ENCODE measurements at places on chromosomes 7 and 10. TPM values are rescaled to one million over a fixed set of nuclear protein-coding genes. Genes with fewer than 3 reads are reported as not detected.

HMX2 gene
- not detected for polyA plus RNA-seq

ZNF316 gene
- 25.9 TPM for polyA plus RNA-seq

HOXA10 gene
- polyA plus RNA-seq = 0.95 TPM

EPHA1 gene
- polyA plus RNA-seq = 8.8 TPM

GBX1 gene
- polyA plus RNA-seq = 0.82 TPM

CCDC6 gene
- polyA plus RNA-seq = 22.2 TPM

STRIP2 gene
- 5.8 TPM for polyA plus RNA-seq

ELMO1 gene
- 26.2 TPM for polyA plus RNA-seq

ZNF804B gene
- not detected for polyA plus RNA-seq

TAS2R40 gene
- not detected for polyA plus RNA-seq

GPRIN2 gene
- polyA plus RNA-seq = 0.29 TPM

GRCh38 chr10:102815790-102816549, 21.2 kb downstream of the CYP17A1 start:
- DNase-seq = no peak

DNA sequence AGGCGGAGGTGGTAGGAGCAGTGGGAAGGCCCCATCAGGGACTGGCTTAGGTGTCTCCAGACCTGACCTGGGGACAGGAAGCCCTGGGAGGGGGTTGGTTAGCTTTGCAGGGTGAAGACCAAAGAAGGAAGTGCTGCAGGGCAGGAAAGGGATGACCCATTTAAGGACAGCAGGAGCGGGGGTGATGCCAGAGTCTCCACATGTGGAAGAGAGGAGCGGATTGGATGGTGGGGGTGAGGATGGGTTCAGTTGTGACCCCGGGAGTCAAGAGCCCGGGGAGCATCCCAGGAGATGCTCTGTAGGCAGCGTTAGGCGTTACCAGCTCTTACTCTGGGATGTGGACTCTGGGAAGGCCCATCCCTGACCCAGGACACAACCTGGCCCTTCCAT, 3.1 kb upstream of the LDB3 start:
- no peak for DNase-seq

- no peak for DNase-seq
These were observed 28.9 kb downstream of the ADD3 start for GRCh38 chr10:110036640-110037039.

GRCh38 chr10:113455947-113456346, 96.9 kb upstream of the HABP2 start:
- no peak for DNase-seq

- no peak for DNase-seq
These were observed 37.5 kb downstream of the PWWP2B start for GRCh38 chr10:132434405-132435005.

DNA sequence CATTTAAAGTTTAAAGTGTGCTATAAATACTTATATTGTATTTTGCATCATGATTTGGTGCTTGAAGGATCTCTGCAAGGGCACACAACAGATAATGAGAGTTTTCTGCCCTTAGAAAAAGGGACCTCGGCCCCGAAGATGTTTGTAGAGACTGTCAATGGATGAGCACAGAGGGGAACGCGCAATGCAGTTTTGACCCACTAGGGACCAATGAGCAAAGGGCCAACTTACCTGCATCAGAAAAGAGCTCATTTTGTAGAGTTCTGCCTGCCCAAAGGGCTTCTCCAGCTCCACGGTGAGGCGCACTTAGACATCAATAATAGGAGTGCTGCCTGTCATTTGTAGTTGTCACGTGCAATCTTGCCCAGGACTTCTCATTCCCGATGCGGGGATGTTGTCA, 91.1 kb downstream of the BUB3 start:
- no peak for DNase-seq

GRCh38 chr10:33588974-33589600, 254.6 kb upstream of the NRP1 start:
- DNase-seq = no peak

DNA sequence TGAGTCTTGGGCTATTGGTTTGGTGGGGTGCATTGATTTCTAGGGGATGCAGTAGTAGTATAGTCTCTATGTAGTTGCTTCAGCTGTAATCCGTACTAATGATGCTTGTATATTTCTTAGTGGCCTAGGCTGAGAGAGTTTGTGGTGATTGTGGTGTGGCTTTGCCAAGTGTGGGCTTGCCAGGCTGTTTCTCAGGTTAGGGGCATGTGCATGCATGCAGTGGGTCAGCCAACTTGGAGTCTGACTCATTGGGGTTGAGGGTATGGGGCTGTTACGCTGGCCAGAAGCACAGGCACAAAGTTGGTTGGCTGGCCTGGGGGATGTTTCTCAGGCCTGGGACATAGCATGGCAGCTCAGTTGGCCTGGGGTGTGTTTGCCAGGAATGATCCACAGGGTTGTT, 25.7 kb upstream of the PLA2G12B start:
- DNase-seq = no peak

DNA sequence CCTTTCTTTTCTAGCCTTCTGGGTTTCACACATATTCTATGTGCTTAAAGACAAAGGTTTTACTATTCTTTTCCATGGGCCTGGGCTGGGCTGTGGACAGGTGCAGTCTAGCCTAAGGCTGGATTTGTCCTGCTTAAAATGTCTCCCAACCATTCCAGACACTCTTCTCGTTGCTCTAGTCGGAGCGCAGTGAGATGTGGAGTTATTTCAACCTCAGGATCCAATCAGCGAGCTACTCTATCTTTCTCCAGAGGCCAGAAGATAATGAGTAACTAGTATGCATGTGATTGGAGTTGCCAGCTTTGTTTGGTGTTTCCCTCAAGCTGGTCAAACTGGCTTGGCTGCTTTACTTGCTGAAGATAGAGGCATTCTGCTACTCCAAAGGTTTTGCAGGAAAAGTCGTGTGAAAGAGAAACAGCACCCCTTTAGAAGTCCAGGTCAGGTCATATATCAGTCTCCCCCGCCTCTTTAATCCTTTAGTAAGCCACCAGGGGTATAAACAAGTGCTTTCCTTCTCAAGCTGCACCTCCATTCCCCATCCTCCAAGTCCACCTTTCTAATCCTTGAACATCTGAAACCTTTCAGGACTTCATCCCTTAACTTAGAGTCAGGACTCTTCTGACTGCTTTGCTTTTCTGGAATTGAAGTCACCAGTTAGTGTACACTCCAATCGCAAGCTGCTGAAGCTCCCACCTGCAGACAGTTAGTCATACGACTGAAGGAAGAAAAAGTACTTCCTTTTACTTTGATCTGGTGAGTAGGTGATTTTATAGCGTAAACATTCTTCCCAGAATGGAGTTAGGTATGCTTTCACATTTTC, 78.8 kb downstream of the DNMBP start:
- DNase-seq = no peak

GRCh38 chr10:126240483-126240882, 147.8 kb downstream of the ADAM12 start:
- DNase-seq = no peak

- no peak for DNase-seq
These were observed 271.6 kb downstream of the ELFN1 start for GRCh38 chr7:1941464-1942242.

GRCh38 chr10:23917251-23917840, 291.6 kb upstream of the KIAA1217 start:
- peak; percentile 69 for DNase-seq

- peak; percentile 53 for DNase-seq
These were observed 1.8 kb downstream of the BRI3 start for GRCh38 chr7:98283127-98283886.

- DNase-seq = no peak
These were observed 91.7 kb upstream of the PITRM1 start for GRCh38 chr10:3264161-3264761.

DNA sequence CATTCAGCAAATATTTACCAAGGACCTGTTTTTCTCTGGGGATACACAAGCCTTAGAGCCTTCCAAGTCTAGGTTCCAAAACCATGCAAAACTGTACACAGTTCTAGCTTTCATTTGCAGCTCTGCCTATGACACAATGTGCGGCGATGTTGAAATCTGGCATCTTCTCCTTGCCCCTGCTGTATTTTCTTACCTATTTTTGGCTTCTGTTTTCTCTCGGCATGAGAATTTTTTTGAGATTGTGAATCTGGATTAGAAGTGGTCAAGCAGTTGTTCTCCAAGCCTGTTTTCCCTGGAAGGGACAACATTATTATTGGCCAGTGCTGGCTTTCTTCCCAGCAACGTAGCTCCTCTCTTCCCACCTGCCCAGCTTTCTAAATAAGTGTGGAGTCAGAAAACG, 176.3 kb downstream of the CREB5 start:
- no peak for DNase-seq

- no peak for DNase-seq
These were observed 12.7 kb downstream of the TSPAN14 start for GRCh38 chr10:80466724-80467326.

- no peak for DNase-seq
These were observed 17.9 kb downstream of the BTAF1 start for GRCh38 chr10:91941426-91941825.

DNA sequence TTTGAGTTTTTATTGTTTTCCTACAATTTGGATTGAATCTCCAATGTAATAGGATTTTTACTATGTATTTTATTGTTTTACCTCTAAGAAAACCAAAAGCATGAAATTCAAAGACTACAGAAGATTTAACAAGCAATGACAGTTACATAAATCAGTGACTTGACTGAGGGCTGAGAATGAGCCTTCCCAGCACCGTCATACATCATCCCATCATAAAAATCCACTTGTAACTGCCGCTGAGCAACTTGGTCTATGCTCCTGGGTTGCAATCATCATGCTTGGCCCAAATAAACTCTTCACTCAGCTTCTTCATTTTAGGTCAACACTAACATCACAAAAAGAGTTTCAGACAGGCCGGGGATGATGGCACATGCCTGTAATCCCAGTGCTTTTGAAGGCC, 13.5 kb downstream of the LARP4B start:
- DNase-seq = no peak

DNA sequence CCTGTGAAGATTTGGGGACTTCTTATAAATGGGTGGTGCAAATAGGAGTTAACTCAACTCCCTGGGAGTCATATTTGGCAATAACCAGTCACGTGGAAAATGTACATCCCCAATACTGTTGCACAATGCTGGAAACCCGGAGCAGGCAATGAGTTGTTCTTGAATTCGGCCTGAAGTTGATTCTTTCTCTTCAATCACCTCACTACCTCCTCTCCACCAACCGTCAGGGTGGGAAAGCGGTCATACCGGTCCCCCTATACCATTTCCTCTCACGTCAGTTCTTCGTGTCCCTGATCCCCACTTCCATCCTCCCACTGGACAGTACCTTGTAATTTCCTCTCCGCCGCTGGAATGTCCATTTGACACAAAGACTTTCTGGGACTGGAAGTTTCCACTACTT, 2.8 kb downstream of the GIMAP5 start:
- no peak for DNase-seq

GRCh38 chr10:19730907-19731217, 85.4 kb upstream of the PLXDC2 start:
- peak; percentile 20 for DNase-seq

DNA sequence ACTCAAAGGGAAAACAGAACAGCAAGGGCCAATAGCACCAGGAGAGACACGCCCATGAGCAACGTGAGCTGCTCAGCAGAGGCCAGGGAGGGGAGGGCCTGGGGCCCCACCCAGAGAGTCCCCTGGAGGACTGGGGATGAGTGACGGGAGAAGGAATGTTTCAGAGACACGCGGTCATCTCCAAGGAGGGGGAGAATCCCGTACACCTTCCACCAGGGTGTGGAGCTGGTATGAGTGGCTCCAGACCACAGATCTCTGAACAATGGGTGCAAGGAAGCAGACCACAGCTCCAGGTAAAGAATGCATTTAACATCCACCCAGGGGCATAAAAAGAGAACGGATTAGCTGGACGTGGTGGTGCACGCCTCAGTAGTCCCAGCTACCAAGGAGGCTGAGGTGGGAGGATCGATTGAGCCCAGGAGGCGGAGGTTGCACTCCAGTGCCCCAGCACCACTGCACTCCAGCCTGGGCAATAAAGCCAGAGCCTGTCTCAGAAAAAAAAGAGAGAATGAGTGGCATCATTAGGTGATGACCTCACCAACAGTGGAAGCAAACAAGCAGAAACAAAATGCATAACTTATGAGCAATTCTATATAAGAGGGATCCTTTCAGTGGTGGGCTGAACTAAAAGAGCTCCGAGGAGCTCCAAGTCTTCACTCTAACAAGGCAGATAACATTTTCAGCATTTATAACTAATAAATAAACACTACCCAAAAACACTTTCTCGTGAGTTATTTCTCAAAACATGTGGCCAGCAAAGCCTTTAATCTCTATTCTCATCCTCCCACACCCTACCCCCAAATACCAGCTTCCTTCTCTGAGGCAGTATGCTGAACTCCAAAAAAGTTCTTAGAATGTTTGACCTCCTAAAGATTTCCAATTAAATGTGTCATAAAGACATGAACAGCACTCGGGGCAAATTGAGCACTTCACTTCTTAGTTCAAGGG, 12.5 kb downstream of the PSAP start:
- no peak for DNase-seq

- no peak for DNase-seq
These were observed 151.5 kb downstream of the ANK3 start for GRCh38 chr10:60237977-60238758.

GRCh38 chr7:82729172-82730030, 285.8 kb upstream of the CACNA2D1 start:
- no peak for DNase-seq

- no peak for DNase-seq
These were observed 45.4 kb downstream of the KAT6B start for GRCh38 chr10:74871595-74872382.

GRCh38 chr10:51422311-51423120, 276.9 kb downstream of the CSTF2T start:
- peak; percentile 71 for DNase-seq

GRCh38 chr7:98265841-98266271, 13.8 kb upstream of the TECPR1 start:
- no peak for DNase-seq

DNA sequence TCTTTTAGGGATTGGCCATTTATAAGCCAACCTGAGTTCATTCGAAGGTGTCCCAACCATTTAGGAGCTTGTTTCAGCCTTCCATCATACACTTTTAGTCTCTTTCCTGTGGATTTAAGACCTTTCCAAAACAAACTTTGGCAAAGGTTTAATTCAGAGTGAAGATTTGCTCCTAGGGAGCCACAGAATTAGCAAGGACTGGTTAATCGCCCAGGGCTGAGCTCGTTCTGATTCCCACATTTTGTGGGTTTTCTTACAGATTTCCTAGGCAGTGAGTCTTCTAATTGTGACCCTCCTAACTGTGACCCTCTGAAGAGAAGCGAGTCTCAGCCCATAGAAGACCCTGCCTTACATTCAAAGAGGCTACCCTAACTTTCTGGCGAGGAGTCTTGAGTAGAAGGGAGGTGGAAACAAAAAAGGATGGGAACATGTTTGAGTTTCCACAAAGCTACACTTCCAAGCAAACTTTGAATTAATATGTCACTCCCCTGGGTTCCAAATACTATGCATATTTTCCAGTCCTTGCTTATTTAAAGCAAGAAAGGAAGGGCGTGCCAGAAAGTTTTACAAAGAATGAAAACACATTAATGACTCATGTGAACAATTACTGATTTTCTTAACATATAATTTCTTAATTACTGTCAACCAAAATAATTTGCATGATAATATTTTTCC, 118.3 kb downstream of the ARID5B start:
- no peak for DNase-seq

GRCh38 chr7:92279396-92280031, 33.7 kb downstream of the ANKIB1 start:
- DNase-seq = no peak

Measured in muscle of back (tissue), 13 donors.